AG04450 (cell line): ENCODE measurements at places on chromosomes 3 and 15. TPM values are rescaled to one million over a fixed set of nuclear protein-coding genes. Genes with fewer than 3 reads are reported as not detected.

Gene FRMD4B
- 0.09 and 0.12 TPM in 2 replicates for polyA plus RNA-seq

Gene CACNA2D3
- polyA plus RNA-seq: 0.24 and 0.32 TPM in 2 replicates

Gene REC114
- not detected in 2 replicates for polyA plus RNA-seq

Gene MGLL
- 49.1 and 51.5 TPM in 2 replicates for polyA plus RNA-seq
